ENCODE measurements at places on chromosomes 5 and 9.

DNA sequence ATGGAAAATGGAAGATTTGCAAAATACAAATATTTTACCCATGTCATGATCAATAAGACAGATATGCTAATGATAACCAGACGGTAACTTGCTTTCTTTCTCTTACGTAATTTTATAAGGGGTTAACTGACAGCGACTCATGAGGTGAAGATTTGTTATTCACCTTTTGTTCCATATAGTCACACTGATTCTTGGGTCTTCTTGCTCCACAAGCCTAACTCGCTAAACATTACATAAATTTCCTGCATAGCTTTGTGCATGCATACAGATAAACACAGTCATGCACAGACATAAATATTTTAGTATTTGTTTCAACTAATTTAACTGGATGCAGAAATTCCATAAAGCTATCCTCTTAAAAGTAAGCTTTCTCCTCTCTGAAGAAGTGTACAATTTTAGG is 225.9 kb downstream of the VPS13A start:
- no peak for DNase-seq

GRCh38 chr5:98205691-98206461 is 567.6 kb upstream of the RGMB start:
- no peak for DNase-seq

DNA sequence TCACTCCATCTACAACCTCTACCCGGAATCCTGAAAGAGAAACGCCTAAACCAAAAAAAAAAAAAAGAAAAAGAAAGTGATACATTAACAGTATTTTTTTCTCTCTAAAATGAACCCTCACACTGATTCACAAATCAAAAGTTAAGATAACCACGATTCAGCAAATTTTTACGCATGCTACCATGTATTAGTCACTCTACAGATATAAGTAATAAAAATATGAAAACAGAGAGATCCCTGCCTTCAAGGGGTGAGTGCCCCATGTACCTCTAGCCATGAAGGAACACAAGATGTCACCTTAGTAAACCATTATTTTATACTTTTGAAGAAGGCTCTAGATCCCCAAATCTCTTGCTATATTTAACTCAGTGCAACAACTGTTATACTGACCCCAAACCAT is 33.4 kb downstream of the CEMIP2 start:
- DNase-seq, result no peak

DNA sequence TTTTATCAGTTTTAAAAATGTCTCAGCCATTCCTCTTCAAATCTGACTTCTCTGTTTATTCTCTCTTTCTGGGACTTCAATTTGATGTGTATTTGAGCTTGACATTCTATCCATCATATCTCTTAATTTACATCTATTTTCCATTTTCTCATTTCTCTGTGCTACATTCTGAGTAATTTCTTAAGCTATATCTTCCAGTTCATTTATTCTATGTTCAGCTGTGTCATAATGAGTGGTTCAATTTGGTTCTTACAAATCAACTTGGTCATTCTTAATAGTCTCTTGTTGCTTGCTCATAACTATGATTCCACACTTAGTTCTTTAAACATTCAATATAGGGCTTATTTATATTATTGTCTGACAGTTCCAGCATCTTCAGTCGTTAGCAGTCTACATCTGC is 16.9 kb downstream of the CKMT2 start:
- DNase-seq, result no peak

GRCh38 chr5:118076490-118076889 is 911.9 kb downstream of the DTWD2 start:
- DNase-seq, result no peak

DNA sequence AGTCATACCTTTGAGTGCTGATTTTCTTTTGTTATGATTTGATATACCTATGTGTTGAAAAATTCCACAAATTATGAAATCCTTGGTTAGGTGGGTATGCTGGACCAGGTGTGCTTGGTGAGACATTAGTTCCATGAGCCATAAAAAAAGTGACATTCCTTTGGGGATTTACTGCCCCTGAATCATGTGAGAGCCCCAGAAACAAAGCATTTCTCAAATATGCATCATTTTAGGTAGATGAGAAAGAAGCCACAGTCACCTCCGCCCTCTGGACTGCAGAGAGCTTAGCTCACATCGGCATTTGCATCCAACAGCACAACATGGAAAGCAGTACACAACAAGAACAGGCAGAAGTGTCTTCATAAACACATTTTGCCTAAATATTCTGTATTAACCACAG is 55.3 kb downstream of the DAP start:
- no peak for DNase-seq

DNA sequence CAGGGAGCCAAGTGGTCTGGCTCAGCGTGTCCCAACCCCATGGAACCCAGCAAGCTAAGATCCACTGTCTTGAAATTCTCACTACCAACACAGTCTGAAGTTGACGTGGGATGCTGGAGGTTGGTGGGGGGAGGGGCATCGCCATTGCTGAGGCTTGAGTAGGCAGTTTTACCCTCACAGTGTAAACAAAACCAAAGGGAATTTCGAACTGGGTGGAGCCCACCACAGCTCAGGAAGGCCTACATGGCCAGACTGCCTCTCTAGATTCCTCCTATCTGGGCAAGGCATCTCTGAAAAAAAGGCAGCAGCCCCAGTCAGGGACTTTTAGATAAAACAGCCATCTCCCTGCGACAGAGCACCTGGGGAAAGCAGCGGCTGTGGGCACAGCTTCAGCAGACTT is 17.1 kb upstream of the FBXL17 start:
- no peak for DNase-seq

DNA sequence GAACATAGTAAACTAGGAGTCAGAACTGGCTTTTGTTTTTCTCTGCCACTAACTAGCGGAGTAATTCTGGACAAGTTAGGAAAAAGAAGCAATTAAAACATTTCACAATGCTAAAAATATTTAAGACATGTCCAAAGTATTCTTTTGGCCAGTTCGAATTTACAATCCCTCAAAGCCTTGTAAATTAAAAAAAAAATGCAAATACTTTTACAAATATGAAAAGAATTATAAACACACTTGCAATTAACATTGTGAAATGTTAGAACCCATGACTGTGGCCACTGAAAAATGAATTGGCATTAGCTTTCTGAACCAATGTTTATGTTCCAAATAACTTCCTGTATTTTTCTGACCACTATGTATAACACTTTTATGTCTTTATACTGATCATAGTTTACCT is 2.2 kb downstream of the RAD1 start:
- DNase-seq, result no peak

GRCh38 chr5:67073045-67073680 is 123.4 kb downstream of the CD180 start:
- no peak for DNase-seq

DNA sequence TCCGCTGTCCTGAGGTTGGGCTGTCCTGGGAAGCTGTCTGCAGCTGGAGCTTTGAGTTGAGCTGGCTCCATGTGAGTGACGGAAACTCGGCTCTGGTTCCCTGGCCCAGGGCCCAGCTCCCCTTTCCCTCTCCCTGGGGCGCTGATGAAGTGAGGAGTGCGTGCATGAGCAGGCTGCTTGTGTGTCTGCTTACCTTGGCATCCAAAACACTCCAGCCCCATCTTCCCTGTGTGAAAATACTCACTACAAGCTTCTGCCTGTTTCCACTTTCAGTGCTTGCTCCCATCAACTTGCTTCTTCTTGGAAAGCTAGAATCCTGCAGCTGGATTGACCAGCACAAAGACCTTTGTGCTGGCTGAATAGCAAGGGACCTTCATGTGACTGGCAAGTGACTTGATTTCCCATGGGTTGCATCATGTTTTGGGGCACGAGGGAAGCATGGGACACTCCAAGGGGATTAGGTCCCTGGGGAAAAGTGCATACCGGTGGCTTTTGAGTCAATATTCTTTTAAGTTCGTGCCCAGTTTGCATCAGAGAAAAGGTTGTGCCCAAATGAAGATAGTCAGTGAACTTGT is 198.1 kb downstream of the GADD45G start:
- DNase-seq, result peak; percentile 13

GRCh38 chr5:1893754-1894153 is 11.0 kb upstream of the IRX4 start:
- no peak for DNase-seq

DNA sequence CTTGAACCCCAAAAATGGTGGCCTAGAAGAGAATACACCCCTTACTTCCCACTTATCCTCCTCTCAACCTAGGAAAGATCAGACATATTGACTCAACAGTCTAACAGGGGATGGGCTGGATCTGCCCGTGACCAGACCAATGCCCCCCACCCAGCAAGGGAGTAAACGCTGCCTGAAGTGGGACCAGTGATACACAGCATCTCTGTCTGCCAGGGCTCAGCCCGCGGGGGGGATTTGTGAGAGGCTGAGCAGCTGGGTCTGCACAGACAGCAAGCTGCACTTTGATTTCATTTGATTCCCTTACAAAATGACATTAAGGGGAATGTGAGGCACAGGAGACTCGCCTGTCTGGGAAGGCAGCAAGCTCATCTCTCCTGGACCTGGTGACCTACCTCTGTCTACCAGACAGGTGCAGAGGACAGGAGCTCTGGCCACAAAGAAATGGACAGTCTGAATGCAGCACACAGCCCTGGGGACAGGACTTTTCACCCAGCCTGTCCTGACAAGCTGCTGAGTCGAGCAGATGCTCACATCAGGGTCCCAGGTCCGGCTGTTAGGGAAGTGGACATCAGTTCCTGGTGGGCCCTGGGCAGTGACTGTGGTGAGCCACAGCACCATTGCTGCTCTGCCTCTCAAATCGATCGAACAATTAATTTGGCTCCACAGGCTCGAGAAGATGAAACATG is 79.9 kb downstream of the RGS3 start:
- DNase-seq, result no peak

- no peak for DNase-seq
These were observed 846 bp upstream of the NSG2 start for GRCh38 chr5:174044466-174045254.

- no peak for DNase-seq
These were observed 144.9 kb downstream of the CEP120 start for GRCh38 chr5:123278284-123278683.

- DNase-seq, result no peak
These were observed 25.1 kb downstream of the ERGIC1 start for GRCh38 chr5:172858990-172859811.

DNA sequence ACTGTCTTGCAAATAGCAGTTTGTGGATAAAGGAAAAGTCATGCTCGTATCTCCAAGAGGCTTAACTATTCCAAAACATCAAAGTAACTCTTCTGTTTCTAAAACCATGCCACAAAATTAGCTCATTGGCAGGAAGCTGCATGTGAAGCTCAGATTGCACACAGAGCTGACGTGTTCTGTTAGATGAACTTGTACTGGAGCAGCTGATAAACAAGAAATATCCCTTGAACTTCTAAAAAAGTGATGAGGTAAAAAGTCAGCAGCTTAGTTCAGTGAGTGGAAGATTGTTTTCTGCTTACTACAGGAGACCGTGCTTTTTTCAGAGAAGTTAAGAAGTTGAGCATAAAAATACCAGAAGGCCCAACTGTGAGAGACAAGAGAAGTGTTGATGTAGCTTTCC is 113.2 kb downstream of the SLC12A2 start:
- DNase-seq, result no peak

DNA sequence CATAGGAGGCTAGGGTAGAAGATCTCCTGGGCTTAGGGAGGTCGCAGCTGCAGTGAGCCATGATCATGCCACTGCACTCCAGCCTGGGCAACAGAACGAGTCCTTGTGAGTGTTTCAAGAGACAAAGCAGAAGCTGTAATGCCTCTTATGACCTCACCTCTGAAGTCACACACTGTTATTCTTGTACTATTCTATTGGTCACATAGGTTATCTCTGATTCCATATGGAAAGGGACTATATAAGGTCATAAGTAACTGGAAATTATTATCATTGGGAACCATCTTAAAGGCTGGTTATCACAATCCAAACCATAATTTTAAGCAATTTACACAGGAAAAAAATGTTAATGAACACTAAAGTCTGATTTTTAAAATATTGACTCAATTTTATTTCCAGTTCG is 17.9 kb upstream of the AFF4 start:
- DNase-seq, result no peak

DNA sequence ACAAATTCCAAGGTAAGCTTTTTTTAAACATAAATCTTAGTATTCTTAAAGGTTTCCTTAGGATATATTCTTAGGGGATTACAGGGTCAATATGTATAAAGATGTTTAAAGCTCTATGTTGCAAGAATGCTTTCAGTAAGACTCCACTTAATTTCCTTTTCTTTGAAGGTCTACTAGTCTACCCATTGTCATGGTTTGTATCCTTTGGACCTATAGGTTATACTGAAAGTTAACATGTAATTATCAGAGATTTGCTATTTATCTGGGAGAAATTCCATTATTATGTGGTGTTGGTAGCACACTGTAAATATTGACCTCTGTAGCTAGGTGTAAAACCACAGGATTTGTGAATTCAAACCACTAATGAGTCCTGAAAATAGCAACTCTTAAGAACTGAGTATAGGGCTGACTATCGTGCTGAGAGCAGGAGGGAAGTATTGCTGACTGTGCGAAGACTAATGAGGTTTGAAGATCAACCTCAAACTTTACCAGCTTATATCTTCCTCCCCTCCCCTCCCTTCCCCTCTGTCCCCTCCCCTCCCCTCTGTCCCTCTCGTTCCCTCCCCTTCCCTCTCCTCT is 85.6 kb downstream of the GADD45G start:
- DNase-seq, result no peak

GRCh38 chr5:177498013-177498787 is 796 bp upstream of the PDLIM7 start:
- peak; percentile 42 for DNase-seq

GRCh38 chr5:149903404-149903803 is 41.2 kb downstream of the PDE6A start:
- DNase-seq, result no peak

DNA sequence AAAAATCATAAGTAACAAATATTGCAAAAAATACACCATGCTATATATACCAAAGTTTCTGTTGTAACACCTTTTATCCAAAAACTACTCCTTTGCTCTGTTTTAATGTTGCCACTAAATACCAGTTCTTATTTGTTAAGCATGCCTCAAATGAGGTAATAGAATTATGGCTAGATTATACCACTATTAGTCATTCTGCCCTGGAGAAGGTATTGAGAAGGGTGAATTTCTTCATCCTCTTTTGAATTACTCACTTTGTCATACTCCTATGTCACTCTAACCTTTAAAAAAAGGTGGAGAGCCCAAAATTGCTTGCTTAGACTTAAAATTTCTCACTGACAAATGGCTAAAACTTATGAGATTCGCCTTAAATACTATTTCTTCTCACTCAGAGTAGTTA is 750.9 kb downstream of the MAT2B start:
- DNase-seq, result no peak
